Osteocyte (in vitro differentiated cells): ENCODE measurements at places on chromosomes 1 and 21. TPM values are rescaled to one million over a fixed set of nuclear protein-coding genes. Genes with fewer than 3 reads are reported as not detected.

DNA sequence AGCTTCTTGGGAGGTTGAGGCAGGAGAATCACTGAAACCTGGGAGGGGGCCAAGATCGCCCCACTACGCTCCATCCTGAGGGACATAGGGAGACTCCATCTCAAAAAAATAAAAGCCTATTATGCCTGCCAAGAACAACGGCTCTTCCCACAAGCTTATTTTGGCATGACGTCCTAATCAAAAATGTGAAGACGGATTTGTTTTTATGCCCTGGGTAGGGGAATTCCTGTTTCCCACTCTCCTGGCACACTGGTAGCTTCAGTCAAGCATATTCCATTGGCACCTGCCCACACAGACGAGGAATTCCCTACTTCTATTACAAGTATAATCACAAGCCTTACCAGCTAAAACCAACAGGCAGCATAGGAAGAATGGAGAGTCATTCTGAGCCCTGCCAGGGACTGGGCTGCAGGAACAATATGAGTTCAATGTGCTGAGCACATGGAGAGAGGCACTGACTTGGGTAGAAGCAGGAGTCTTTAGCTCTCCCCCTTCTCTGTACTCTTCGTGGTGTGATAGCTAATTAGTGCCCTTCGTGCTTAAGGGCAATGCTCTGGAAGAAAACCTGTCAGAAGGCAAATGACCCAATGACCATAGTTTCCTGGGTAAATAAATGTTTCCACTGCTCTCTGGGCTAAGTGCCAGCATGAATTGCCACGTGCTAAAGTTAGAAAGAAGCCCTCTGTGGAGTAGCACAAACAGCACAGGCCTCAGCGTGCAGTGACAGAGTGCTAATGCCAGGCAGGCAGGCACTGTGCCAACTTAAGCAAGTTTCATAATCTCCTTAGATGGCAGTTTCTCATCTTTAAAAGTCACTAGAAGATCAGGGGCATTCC lies 16.8 kb downstream of the TNFSF4 start:
- DNase-seq, result peak; percentile 90

- DNase-seq, result peak; percentile 92
Observed at GRCh38 chr1:205335692-205336091, 14.1 kb upstream of the NUAK2 start.

DNA sequence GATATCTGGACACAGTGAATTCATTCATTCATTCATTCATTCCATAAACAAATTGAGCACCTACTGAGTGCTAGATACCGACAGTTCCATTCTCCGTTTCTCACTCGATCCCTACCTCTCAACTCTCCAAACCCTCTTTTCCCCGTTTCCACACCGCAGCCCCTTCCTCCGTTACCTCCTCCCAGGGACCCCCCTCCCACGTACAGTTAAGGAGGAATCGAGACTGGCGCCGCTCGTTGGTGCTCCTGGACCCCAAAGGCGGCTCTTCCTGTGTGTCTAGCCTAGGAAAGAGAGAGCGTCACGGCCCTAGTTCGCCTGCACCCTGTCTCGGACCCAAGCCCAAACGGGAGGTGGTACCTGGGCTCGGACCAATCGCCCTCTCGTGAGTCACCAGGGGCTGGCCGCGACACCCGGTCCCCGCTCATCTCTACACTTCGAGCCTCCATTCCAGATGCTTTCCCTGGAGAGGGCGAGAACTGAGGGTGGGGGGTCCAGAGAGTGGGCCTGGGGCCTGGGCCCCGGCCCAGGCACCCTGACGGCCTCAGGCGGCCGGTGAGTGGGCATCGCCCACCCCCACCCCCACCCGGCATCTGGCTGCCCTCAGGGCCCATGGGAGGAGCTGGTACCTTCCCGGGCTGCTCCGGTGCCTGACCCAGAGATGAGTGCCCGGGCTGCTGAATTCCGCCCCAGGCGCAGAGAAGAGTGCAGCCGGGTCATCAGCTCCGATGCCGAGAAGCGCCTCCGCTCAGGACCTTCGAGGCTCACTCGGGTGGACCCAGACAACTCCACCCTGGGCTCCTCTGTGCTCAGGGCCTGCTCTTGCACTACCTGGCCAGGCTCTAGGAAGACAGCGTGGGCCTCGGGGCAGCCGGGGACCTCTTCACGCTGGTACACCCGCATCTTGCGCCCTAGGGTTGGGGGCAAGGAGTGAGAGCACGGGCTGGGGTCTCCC lies 4.9 kb downstream of the ARHGEF19 start:
- DNase-seq, result no peak

The APCS gene
- not detected in 2 replicates for total RNA-seq
